Uterus (tissue), 4 donors: ENCODE measurements at places on chromosomes 13 and 19. TPM values are rescaled to one million over a fixed set of nuclear protein-coding genes. Genes with fewer than 3 reads are reported as not detected.
A peak's percentile ranks its signal among the peaks of the same experiment; 100 is the strongest.

DNA sequence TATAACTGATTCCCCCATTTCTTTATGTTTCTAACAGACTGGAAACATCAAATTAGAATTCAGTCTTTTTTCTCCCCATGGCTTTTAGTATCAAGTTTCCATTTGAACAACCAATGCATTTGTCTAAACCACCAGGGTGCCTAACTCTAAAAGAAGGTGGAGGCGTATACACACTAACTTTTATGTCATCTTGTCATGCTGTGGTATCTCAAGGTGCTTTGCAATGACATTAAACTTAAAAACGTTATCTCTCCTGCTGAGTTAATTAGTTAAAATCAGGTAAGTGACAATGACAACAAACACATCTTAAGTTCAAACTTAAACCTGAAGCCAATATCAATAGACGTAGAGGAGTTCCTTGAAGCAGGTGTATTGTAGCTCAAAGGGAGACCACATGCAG is 1001.7 kb downstream of the PCDH17 start:
- no peak for DNase-seq

GRCh38 chr13:46403851-46404732 is 17.0 kb upstream of the RUBCNL start:
- no peak for DNase-seq

- no peak for DNase-seq
Observed at GRCh38 chr13:30111810-30112209, 195.5 kb downstream of the KATNAL1 start.

- DNase-seq: no peak
Observed at GRCh38 chr13:41611385-41611784, 154.0 kb downstream of the RGCC start.

DNA sequence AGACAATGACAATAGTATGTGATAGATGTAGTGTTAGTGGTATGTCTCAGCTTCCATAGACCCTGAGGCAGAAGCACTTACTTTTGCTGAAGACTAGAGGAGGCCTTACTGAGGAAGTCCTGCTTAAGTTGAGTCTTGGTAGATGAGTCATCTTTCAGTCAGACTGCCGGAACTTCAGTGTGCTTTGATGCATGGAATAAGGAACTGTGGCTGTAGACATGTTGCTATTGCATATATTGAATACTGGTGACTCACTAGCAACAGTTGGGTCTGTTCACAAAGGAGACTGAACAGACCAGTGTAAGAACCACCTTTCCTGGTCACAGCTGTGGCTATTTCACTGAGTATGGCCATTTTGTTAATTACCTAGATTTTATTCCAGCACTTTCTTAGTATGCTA is 1000.6 kb downstream of the OLFM4 start:
- DNase-seq: no peak

DNA sequence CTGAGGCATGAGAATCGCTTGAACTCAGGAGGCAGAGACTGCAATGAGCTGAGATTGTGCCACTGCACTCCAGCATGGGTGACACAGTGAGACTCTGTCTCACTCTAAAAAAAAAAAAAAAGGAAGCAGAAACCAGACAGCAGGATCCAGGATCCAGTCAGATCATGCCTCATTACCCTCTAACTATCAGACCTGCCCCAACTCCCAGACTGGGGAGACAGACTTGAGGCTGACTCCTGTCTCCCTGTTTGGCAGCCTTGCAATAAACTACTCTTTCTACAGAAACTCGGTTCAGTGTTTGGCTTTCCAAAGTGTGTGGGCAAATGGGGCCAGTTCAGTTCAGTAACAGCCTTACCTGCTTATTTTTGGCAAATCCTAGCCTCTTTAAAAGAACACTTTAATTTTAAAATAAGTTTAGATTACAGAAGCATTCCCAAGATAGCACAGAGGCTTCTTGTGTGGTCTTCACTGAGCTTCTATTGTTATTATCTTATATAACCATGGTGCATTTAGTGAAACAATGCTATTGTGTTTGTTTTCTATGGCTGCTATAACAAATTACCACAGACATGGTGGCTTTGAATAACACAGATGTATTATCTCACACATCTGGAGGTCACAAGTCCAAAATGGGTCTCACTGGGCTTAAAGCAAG is 18.5 kb downstream of the RASL11A start:
- DNase-seq: no peak

GRCh38 chr13:59715611-59716010 is 448.1 kb downstream of the DIAPH3 start:
- no peak for DNase-seq

- DNase-seq: no peak
Observed at GRCh38 chr13:106089261-106089980, 446.0 kb downstream of the EFNB2 start.

- DNase-seq: no peak
Observed at GRCh38 chr19:12843999-12844732, 5.9 kb downstream of the MAST1 start.

DNA sequence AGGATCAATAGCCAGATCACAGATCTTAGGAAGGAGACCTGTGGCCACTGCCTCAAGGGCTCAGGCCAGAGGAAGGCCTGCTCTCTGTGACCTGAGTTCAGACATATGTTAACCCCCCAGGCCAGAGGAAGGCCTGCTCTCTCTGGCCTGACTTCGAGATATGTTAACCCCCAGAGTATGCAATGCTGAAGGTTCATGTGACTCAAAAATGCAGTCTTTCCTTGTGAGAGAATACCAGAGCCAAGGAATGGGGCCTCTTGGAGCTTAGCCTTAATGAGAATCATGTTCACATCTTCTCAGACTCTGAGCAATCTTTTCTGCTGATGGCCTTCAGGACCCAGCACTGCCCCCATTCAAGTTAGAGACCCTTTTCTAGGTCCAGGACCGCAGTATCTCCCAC is 36.7 kb downstream of the MBNL2 start:
- DNase-seq: no peak

- DNase-seq: no peak
Observed at GRCh38 chr19:5492281-5492634, 37.0 kb downstream of the ZNRF4 start.

- no peak for DNase-seq
Observed at GRCh38 chr13:81986308-81986707, 1645.4 kb upstream of the SPRY2 start.

- DNase-seq: peak; percentile 51
Observed at GRCh38 chr13:40315416-40316064, 350.9 kb downstream of the FOXO1 start.

DNA sequence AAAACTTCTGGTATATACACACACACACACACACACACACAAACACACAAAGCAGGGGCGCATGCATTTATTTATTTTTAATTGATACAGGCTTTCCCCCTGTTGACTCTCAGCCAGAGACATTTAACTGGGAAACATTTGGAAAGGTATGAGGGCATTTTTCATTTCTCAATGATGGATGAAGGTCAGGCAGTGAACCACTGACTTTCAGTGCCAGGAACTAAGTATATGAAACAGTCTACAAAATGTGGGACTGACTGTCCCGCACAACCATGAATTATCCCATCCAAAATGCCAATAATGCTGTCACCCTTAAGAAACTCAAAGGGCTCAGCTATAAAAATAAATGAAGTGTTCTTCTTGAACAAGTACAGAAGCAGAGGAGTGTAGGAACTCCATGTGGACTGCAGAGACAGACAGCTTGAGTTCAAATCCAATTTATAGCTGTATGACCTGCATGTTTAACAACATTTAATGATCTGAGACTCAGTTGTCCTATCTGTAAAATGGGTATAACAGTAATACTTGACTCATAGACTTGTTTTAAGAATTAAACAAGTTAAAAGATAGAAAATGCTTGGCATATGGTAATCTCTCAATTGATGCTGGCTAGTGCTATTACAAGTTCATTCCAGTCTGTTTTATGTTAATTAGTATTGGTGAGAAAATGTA is 25.0 kb upstream of the INTS6 start:
- no peak for DNase-seq

GRCh38 chr13:28850226-28850625 is 30.1 kb downstream of the MTUS2 start:
- no peak for DNase-seq

DNA sequence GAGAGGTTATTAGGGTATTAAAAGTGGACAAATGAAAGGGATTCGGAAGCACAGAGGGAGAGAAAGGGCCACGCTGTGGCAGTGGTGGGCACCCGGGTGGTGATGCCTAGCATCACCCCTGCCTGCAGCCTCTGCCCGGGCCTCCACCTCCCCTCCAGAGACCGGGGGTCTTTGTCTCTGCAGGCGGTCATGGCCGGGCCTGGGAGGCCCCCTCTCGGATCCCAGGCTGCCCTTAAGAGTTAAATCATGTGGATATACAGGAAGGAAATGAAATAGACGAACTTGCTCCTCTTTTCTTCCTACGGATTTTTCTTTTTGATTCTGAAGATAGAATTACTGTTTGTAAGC is 319.6 kb downstream of the ZNF536 start:
- no peak for DNase-seq

DNA sequence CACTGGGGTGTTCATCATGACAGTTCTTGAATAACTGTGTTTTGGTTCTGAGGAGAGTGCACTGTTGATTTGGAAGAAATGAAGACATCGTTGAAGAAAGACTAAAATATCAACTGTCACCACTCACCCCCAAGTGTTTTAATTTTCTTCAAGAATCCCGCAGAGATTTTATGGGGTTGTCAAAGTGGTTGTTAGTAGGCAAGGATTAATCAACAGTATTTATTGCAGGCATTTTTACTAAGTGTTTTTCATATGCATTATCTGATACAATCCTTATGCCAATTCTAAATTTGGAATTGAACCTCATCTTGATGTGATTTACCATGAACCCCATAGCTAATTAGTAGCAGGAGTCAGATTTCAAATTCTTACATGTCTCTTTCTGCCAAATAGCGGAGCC is 63.7 kb upstream of the OBI1 start:
- DNase-seq: no peak

- no peak for DNase-seq
Observed at GRCh38 chr13:108213946-108214345, 1.4 kb downstream of the LIG4 start.

- DNase-seq: no peak
Observed at GRCh38 chr13:73714522-73714921, 419.7 kb downstream of the KLF12 start.

DNA sequence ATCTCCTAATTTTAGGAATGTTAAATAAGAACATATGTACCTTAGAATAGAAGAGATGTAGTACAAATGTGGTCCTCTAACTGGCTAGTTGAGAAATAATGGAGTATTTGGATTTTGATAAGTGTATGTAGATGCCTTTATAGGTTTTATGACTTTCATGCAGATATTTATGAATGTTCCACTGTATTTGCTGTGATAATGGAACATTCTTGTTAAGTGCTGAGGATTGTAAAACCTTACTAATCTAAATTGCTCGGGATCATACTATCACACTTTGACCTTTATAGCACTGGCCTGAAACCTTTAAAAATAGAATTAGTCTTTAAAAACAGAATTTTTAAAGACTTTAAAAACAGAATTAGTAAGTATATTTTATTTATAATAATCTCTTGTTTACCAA is 135.1 kb downstream of the LMO7 start:
- no peak for DNase-seq

SLC25A42 gene
- 2.9 TPM for total RNA-seq

KLF16 gene
- 0.26 TPM for total RNA-seq

CGB8 gene
- not detected for total RNA-seq

MEIS3 gene
- total RNA-seq: 97.6 TPM

TEAD2 gene
- 21.8 TPM for total RNA-seq

YJEFN3 gene
- total RNA-seq: 6.8 TPM

TMEM221 gene
- total RNA-seq: 3.9 TPM

KLK6 gene
- total RNA-seq: not detected
